Stomach (tissue), 19 donors: ENCODE measurements at places on chromosomes 12 and 14. TPM values are rescaled to one million over a fixed set of nuclear protein-coding genes. Genes with fewer than 3 reads are reported as not detected.
A peak's percentile ranks its signal among the peaks of the same experiment; 100 is the strongest.

DNA sequence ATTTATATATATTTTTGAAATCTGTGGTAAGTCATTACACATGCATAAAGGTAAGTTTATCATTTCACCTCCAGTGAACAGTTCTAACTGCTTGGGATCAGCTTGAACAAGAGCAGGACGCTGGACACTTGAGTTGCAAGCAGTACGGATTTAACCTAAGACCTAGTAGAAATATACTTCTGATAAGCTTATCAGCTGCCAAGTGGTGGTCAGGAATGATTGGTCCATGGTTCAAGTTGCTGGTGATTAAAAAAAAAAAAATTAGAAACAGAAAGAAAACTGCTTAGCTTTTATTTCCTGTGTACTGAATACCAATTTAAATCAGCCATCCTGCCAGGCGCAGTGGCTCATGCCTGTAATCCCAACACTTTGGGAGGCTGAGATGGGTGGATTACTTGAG, 88.6 kb downstream of the AEBP2 start:
- no peaks in the 10 kb centered on the region for H3K36me3 ChIP-seq
- DNase-seq: peak; percentile 36
- H3K4me3 ChIP-seq: no peak overlapping the region
- no peak overlapping the region for H3K27ac ChIP-seq
- H3K4me1 ChIP-seq: peaks cover 10% of the 10 kb centered on the region

The TIGAR gene
- 7.7 TPM for total RNA-seq

The TAS2R31 gene
- total RNA-seq: not detected

DNA sequence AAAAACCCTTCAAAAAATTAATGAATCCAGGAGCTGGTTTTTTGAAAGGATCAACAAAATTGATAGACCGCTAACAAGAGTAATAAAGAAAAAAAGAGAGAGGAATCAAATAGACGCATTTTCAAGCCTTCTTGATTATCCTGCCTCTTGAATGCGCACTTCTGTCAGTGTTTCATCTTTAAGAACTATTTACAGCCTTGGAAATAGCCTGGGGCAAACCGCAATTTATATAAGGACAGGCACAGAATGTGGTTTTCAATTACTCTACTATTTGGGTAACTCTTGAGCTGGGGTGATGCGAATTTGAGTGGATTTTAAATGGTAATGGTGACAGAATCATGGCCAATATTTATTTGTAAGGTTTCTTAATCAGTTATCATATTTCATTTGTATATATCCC, 179.1 kb upstream of the OTX2 start:
- DNase-seq: no peak
- H3K36me3 ChIP-seq: no peaks in the 10 kb centered on the region
- no peak overlapping the region for H3K4me3 ChIP-seq
- H3K27me3 ChIP-seq: no peaks in the 10 kb centered on the region

The FAM90A1 gene
- 0.89 TPM for total RNA-seq

DNA sequence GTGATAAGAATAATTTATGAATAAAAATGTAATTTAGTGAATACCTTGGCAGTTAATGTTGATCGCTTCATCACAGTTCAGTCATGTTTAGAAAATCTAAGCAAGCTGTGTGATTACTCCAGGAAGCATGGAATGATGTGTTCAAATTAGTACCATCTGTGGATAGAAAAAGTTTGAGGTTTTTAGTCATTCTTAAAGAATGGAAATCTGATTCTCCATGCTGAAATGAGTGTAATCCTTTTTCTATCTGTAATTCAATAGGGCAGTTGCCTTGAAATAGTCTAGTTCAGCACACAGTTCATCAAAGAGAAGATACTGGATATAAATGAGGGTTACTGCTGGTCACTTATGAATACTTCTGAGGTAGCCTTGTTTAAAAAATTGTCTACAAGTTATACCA, 127.2 kb upstream of the MYF6 start:
- no peaks in the 10 kb centered on the region for H3K36me3 ChIP-seq
- no peaks in the 10 kb centered on the region for H3K27me3 ChIP-seq
- no peak overlapping the region for H3K27ac ChIP-seq
- no peak for DNase-seq
- no peak overlapping the region for H3K4me3 ChIP-seq

DNA sequence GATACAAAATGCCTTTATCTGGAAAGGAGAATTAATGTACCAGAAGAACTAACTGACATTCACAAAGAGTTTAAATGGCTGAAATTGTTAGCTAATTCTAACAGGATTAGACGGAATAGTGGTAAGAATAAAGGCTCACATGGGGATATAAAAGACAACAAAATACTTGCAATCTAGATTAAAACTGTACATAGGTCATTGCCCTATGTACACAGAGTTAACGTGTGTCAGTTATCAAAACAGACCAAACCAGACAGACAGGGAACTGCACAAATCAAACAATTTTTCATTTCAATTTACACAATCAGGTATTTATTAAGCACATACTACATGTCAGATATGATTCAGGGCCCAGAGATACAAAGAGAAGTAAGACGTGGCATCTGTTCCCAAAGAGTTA, 12.6 kb downstream of the TMTC1 start:
- no peak for DNase-seq
- no peak overlapping the region for H3K4me3 ChIP-seq
- no peaks in the 10 kb centered on the region for H3K27me3 ChIP-seq
- H3K36me3 ChIP-seq: no peaks in the 10 kb centered on the region
- no peak overlapping the region for H3K27ac ChIP-seq

DNA sequence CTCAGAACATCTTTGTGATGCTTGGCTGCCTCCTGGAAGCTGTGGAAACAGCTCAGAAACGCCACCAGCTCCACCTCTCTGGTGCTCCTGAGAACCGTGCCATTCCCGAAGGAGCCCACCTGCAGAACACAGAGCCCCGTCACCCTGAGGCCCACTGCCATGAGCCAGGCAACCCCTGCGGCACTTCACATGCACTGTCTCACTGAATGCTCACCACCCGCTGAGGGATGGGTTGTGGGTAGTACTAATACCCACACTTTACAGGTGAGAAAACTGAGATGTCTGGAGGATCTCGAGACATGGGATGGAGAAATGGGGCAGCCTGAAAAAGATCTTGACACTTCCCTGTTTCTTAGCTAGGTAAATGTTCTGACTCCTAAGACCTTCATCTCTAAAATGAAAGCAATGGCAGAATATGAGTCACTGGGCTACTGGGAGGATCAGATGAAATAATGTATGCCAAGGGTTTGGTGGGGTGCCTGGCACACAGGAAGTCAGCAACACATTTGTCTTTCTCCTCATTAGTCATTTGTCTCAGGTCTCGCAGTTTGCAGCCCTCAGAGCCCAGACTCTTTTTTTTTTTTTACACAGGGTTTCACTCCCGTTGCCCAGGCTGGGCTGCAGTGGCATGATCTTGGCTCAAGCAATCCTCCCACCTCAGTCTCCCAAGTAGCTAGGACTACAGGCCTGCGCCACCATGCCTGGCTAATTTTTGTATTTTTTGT, 5.3 kb downstream of the OASL start:
- H3K4me1 ChIP-seq: peaks cover 17% of the 10 kb centered on the region
- H3K27me3 ChIP-seq: no peaks in the 10 kb centered on the region

- H3K4me3 ChIP-seq: no peak overlapping the region
- no peak for DNase-seq
- H3K27ac ChIP-seq: no peak overlapping the region
- no peaks in the 10 kb centered on the region for H3K4me1 ChIP-seq
- no peaks in the 10 kb centered on the region for H3K36me3 ChIP-seq
Measured at GRCh38 chr14:38481952-38482678, 226.2 kb upstream of the CLEC14A start.

DNA sequence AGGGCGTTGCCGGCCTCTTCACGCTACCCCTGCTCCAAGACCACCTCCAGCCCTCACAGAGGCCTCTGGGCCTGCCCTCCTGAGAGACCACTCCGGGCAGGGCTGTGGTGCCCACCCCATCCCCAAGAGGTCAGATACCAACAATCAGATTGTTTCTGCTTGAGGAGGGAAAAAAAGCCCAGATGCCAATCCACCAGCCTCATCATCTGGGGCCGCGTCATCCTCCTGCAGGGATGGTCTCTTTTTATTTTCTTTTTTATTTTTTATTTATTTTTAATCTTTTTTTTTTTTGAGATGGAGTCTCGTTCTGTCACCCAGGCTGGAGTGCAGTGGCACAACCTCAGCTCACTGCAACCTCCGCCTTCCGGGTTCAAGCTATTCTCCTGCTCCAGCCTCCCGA, 93.4 kb downstream of the FBXL14 start:
- DNase-seq: no peak
- H3K27me3 ChIP-seq: peaks cover 7% of the 10 kb centered on the region
- H3K27ac ChIP-seq: no peak overlapping the region
- H3K4me3 ChIP-seq: no peak overlapping the region

GRCh38 chr12:48969160-48969771, 2.3 kb downstream of the WNT10B start:
- peaks cover 28% of the 10 kb centered on the region for H3K4me1 ChIP-seq
- no peak overlapping the region for H3K4me3 ChIP-seq
- DNase-seq: no peak

DNA sequence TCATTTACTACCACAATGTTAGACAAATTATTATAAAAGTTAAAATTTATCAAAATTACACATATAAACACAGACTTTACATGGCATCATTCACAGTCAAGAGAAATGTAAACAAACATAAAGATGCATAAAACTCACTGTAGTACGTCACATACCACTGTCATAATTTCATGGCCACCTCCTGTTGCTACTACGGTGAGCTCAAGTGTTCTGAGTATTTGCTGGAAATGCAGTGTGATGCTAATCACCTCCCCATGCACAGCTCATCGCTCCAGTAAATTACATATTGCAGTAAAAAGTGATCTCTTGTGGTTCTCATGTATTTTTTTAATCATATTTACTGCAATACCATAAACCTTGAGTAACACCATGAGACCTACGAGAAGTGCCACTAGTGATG, 247.7 kb upstream of the SFSWAP start:
- H3K4me1 ChIP-seq: no peaks in the 10 kb centered on the region
- peaks cover 9% of the 10 kb centered on the region for H3K27me3 ChIP-seq
- no peak overlapping the region for H3K27ac ChIP-seq
- no peaks in the 10 kb centered on the region for H3K36me3 ChIP-seq
- no peak overlapping the region for H3K4me3 ChIP-seq

DNA sequence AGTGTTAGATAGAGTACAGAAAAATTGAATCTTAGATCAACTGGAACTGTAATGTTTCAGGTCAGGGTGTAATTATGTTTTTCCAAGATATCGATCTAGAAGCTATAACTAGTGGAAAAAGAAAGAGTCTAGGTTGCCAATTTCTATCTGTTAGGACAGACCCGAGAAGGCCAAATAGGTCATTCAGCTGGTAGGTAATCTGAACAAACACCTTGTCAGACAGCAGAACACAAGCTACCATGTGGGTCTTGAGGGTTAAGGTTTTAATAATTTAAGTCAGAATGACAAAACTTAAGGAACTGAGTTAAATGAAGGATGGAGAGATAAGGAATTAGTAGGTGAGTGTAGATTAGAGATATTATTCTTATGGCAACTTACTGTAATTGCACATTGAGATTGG, 44.9 kb upstream of the KCNMB4 start:
- no peak overlapping the region for H3K27ac ChIP-seq
- no peaks in the 10 kb centered on the region for H3K27me3 ChIP-seq
- no peak overlapping the region for H3K4me3 ChIP-seq
- H3K36me3 ChIP-seq: peaks cover 8% of the 10 kb centered on the region

- H3K27ac ChIP-seq: no peak overlapping the region
- no peak overlapping the region for H3K4me3 ChIP-seq
- H3K4me1 ChIP-seq: no peaks in the 10 kb centered on the region
- H3K27me3 ChIP-seq: no peaks in the 10 kb centered on the region
- DNase-seq: no peak
Measured at GRCh38 chr12:57441846-57442427, 7.4 kb downstream of the INHBC start.

DNA sequence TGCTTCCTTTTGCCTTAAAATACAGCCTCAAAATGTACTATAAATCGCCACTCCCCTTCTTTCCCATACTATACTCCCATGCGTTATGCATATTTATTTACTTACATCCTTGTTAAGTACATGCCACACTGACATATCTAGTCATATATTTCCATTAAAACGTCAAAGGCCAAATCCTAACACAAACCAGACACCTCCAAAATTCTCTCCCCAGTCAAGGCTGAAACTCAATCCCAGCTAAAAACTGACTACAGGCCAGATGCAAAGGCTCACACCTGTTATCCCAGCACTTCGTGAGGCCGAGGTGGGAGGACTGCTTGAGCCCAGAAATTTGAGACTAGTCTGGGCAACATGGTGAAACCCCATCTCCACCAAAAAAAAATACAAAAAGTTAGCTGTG, 5.7 kb upstream of the CAND1 start:
- peaks cover 9% of the 10 kb centered on the region for H3K4me1 ChIP-seq
- no peak overlapping the region for H3K4me3 ChIP-seq
- no peak overlapping the region for H3K27ac ChIP-seq
- DNase-seq: peak; percentile 29
- H3K27me3 ChIP-seq: no peaks in the 10 kb centered on the region

DNA sequence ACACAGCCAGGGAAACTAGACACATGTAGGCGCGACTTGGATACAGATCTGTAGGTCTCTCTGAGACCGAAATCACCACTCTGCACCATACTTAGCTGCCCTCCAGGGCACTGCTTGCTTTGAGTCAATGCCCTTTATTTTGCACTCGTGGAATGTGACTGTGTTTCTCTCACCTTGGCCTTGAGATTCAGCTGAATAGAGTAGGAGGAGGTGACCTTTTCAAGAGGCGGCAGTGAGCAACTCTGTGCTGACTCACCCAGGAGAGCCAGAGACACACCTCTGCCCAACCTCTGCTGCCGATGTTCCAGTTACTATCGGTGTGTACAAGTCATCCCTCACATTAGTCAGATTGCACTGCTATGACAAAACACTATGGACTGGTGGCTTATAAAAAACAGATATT, 583.4 kb downstream of the VRK1 start:
- no peak overlapping the region for H3K4me3 ChIP-seq
- no peak overlapping the region for H3K27ac ChIP-seq
- no peaks in the 10 kb centered on the region for H3K36me3 ChIP-seq

GRCh38 chr14:29716150-29716549, 211.5 kb downstream of the PRKD1 start:
- no peaks in the 10 kb centered on the region for H3K4me1 ChIP-seq
- no peaks in the 10 kb centered on the region for H3K27me3 ChIP-seq
- H3K36me3 ChIP-seq: no peaks in the 10 kb centered on the region

- H3K27ac ChIP-seq: no peak overlapping the region
- H3K4me3 ChIP-seq: no peak overlapping the region
- no peaks in the 10 kb centered on the region for H3K27me3 ChIP-seq
- DNase-seq: no peak
- H3K36me3 ChIP-seq: no peaks in the 10 kb centered on the region
Measured at GRCh38 chr12:123067654-123068053, 83.2 kb downstream of the PITPNM2 start.

The PLCZ1 gene
- total RNA-seq: 0.73 TPM
